ENCODE measurements at places on chromosomes 2 and 18.

GRCh38 chr2:24021122-24021998, 11.5 kb downstream of the MFSD2B start:
- no peak for DNase-seq

GRCh38 chr18:63078471-63078870, 241.1 kb downstream of the BCL2 start:
- DNase-seq, result no peak

GRCh38 chr2:119308793-119309330, 57.8 kb downstream of the C2orf76 start:
- DNase-seq, result no peak

DNA sequence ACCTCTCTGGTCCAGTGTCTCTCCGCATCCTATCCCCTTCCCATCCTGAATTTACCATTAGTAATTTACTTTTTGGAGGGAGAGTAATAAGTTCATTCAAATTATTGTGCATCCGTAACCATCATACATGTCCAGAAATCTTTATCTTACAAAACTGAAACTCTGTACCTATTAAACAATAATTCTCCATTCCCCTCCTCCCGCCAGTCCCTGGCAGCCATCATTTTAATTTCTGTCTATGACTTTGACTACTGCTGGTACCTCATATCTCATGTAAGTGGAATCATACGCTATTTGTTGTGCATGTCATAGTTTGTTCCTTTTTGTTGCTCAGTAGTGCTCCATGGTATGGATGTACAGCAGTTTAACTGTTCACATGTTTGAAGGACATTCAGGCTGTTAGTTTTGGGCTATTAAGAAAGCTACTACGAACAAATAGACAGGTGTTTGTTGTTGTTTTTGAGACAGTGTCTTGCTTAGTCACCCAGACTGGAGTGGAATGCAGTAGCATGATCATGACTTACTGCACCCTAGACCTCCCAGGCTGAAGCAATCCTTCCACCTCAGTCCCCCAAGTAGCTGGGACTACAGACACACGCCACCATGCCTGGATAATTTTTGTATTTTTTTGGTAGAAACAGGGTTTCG, 2.0 kb downstream of the LIMS1 start:
- DNase-seq, result no peak

DNA sequence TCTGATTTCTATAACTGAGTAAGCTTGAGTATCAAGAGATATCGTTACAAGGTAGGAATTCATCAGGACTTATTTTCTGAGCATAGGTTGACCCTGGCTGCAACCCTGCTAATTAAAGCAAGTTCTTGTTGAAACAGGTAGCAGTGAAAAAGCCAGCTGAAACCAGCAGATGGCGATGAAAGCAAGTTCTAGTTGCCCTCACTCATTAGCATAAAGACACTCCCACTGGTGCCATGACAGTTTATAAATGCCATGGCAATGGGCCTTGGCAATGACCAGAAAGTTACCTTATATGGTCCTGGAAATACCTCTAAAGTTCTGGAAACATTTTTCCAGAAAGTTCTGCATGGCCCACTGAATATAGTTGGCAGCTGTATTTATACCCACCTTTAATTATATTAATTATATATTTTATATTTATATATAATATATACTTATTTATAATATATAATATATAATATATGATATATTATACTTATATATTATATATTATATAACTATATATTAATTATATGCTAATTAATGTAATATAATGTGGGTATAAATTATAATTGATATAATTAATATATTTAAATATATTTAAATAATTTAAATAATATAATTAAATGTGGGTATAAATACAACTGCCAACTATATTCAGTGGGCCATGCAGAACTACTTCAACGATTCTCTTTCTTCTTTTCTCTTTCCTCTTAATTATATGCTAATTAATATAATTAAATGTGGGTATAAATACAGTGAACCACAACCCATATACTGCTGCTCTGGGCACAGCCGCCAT, 188.0 kb downstream of the CDH7 start:
- DNase-seq, result no peak

- no peak for DNase-seq
Observed at GRCh38 chr2:70202236-70202806, 11.5 kb upstream of the C2orf42 start.

DNA sequence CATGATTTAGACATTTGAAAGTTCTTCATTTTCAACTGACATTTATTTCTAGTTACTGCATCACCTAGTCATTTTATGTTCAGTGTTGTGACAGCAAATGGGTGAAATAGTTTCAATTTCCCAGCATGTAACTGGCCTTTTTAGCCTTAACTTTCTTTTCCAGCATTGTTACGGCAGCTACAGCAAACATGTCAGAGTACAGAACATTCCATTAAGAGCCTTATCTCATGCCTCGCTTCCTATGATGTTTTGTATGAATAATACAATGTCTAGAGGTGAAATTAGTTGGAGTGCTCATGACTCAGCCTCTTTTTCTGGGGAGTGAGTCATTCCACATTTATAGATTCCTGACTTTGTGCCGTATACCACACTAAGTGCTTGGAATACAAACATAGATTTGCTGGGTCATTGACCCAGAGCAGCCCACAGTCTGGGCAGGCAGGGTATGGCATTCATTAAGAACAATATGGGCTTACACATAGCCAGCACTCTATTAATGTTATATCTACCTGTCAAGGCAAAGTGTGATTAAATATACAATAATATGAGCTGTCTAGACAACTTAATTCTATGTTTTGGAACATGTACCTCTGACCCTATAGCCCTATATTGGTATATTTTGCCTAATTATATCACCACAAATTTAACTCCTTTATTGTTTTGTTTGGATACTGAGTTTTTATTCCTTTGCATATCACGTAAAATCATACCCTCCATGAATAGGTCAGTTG, 72.2 kb downstream of the MAP2 start:
- DNase-seq, result peak; percentile 87

DNA sequence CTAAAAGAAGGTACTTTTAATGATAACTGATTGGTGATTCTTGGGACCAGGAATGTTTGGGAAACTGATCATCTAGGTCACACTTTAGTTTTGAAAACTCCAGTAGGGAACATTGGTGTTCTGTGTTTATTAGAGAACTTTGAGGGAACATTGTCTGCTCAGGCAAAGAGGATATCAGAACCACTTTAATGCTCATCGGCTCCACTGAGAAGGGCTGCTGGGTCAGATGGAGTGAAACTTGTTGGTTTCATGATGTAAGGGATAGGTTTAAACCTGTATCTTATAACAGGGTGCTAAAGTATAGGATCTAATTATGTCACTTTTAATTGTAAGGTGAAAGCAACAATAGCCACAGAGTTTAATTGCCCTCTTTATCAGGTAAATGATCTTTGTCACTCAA, 14.2 kb upstream of the POLI start:
- no peak for DNase-seq

- no peak for DNase-seq
Observed at GRCh38 chr2:172093416-172094293, 8.3 kb downstream of the DLX1 start.

DNA sequence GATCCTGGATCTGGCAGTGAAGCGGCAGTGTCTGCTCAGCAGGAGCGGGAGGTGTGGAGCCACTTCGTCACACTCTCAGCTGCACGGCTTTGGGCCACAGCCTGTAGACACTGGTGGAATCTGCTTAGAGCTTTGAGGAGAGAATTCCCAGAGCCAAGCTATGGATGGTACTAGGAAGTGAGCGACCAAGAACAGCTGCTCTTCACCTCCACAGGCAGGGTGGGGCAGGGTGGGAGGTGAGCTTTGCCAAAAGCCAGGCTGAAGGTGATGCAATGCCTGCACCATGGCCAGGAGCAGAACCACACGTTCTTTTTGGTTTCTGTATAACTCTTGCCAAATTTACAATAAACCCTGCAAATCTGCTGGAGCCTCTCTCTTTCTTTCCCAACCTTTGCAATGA, 226.1 kb downstream of the ANKRD30B start:
- DNase-seq, result no peak

DNA sequence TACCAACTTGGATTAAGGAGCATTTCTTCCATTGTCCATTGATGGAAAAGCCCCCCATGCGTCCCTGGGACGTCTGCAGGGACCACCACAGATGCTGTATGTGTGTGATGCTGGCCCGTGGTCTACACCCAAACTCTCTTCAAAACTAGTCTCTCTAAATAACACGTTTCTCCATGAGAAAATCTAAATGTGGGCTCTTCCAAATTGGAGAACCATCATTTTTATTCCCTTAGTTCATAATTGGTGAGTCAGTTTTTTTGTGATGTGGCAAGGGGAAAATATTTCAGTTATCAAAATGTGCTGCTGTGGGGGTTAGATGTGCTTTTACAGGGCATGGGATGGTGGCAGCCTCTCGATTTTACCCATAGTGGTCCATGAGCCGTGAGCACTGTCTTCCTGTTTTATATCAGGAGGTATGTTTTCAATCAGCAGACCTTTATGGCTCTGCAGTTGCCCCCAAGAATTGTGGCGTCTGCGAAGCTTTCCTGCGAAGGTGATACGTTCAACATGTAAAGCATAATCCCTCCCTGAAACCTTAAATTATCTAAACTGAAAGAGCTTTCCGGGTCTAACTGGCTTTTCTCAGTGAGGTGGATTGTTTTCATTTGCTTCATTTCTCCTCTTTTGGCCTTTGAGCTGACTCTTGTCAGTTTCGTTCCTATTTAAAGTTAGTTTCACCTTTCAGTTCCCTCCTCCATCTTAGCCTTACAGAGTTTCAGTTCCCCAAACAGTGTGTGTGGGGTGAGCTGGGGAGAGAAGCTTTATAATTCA, 78.4 kb downstream of the SETBP1 start:
- DNase-seq, result no peak

DNA sequence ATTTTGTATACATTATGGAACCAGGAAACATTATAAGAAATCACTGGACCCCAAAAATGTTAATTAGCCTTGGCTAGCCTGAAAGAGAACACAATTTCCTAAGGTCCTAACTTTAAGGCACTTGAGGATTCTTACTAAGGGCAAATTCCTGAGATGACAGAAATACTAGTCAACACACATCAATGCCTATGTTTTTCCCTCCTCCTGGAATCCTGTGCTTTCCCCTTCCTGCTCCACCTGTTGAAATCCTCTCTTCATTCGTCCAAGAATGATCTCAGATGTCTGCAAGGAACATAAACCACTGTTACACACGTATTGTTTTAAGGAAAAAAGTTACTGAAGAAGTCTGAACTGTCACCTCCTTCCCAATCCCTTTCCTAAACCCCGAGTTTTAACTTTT, 21.2 kb upstream of the DARS1 start:
- no peak for DNase-seq

DNA sequence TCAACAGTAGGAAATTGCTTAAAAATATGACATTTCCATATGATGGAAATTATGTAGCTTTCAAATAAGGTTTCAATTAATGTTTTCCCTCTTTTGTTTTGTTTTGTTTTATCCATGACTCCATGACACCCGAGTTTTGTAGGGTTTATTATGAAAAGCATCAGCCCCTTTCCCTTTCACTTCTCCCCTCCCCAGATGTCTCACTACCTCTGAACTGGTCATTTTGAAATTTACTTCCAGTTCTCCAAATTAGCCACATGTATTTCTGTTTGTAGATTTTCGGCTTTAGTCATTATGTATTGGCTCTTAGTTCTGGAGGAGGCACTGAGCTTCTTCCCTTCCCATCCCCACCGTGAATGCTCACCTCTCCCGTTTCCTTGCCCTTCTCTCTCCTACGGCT, 18.6 kb upstream of the VPS4B start:
- DNase-seq, result no peak

All from fibroblast of the conjunctiva (primary cell).